ENCODE measurements at places on chromosomes 1 and 21.

GRCh38 chr1:68328490-68328889, 96.2 kb upstream of the WLS start:
- no peak for DNase-seq

GRCh38 chr1:197521118-197521739, 253.2 kb downstream of the CRB1 start:
- peak; percentile 41 for DNase-seq

DNA sequence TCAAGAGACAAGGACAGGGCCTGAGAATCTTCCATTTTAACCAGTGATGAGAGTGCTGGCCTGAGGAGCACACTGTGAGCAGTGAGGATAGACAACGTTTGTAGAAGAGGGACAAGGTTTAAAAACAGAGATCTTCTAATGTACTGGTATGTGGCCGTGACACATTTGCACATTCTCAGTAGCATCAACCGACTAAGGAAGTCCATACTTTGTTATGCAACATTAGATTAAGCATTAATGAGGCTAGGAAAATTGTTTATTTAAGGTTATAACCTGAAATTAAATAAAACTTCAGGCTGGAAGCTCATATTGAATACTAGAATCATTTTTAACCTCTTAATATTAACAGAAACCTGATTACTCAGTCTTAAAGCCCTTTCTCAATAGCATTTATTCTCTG, 99.0 kb downstream of the SLC45A1 start:
- DNase-seq: no peak

DNA sequence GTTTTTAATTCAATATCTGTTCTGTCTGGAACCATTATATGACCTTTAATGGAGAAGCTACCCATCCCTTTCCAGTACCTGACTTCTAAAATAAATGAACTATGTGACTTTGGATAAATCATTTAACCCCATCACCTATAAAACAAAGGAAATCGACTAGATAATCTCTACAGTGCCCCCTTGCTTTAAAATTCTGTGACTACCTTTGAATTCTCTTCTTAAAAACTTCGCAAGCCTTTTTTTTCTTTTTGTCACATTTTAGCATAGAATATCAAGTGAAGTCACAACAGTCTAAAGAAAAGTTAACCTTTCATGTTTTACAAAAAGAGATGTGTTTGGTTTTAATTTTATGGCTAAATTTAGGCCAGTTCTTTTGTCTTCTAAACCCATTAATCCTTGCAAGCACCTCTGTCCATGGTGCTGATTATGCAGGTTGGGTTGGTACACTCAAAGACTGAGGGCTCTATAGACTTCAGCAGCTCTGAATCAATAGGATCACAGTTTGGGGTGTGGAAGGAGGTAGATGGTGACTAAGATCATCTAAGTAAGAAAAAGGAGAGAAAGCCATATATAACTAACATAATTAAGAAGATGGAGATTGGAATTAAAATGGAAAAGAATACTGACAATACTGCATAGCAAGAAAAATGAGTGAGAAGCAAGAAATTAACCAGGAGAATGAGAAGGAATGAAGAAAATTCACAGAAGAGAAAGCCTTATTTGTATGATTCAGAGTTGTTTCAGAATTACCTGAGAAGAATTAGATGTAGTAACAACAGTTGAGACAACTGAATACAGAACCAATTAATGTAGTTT, 59.2 kb downstream of the TBX15 start:
- DNase-seq: no peak

GRCh38 chr1:22582661-22583635, 19.7 kb downstream of the EPHA8 start:
- no peak for DNase-seq

- no peak for DNase-seq
Measured at GRCh38 chr1:24107462-24108138, 4.3 kb downstream of the MYOM3 start.

Data from CD4-positive, alpha-beta T cell treated with Interleukin-12 subunit alpha and Interleukin-12 subunit beta, for 1 hour (primary cell).